ENCODE measurements at places on chromosomes 3 and 15.

DNA sequence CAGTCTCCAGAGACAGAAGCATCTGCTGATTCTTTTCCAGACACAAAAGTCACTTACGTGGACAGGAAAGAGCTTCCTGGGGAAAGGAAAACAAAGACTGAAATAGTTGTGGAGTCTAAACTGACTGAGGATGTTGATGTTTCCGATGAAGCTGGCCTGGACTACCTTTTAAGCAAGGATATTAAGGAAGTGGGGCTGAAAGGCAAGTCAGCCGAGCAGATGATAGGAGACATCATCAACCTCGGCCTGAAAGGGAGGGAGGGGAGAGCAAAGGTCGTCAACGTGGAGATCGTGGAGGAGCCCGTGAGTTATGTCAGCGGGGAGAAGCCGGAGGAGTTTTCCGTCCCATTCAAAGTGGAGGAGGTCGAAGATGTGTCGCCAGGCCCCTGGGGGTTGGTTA is 25.4 kb downstream of the SYNM start:
- no peak for DNase-seq

- no peak for DNase-seq
Observed at GRCh38 chr3:25678581-25678980, 13.9 kb upstream of the TOP2B start.

DNA sequence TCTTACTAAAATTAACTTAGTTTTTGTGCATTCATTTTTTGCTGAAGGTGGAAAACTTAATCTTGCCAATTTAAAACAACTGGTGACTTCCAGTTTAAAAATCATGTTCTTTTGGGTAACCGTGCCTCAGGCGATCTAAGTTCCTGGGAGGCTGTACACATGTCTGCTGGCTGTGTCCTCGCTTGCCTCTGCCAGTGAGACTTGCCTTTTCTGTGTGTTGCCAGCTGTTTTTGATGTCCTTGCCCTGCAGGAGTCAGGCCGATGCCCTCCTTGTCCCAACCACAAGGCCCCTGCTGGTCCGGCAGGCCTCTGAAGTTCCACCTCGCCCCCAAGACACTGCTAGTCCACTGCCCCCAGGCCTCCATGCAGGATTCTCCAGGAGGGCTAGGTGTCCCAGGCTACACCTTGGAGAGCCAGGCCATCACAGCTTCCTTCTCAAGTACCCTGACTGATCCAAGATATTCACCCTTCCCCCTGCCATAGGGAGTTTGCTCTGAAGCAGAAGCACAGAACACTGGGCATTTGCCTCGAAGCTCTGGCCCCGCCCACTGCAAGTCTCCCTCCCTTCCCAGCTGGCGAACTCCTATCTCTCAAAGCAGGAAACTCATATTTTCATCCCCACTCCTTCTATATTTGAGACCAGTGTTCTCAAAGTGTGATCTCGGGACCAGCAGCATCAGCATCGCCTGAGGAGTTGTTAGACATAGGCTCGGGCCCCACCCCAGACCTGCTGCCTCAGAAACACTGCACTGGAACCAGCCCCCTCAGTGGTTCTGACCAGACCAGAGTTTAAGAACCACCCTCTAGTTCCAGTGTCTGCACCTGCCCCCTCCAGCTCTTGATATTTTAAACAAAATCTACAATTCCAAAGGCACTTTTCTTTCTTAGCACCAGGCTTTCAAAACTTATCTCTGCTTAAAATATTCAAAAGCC is 185.8 kb upstream of the UBE2E1 start:
- no peak for DNase-seq

GRCh38 chr15:25392806-25393205 is 46.0 kb downstream of the UBE3A start:
- DNase-seq, result no peak

DNA sequence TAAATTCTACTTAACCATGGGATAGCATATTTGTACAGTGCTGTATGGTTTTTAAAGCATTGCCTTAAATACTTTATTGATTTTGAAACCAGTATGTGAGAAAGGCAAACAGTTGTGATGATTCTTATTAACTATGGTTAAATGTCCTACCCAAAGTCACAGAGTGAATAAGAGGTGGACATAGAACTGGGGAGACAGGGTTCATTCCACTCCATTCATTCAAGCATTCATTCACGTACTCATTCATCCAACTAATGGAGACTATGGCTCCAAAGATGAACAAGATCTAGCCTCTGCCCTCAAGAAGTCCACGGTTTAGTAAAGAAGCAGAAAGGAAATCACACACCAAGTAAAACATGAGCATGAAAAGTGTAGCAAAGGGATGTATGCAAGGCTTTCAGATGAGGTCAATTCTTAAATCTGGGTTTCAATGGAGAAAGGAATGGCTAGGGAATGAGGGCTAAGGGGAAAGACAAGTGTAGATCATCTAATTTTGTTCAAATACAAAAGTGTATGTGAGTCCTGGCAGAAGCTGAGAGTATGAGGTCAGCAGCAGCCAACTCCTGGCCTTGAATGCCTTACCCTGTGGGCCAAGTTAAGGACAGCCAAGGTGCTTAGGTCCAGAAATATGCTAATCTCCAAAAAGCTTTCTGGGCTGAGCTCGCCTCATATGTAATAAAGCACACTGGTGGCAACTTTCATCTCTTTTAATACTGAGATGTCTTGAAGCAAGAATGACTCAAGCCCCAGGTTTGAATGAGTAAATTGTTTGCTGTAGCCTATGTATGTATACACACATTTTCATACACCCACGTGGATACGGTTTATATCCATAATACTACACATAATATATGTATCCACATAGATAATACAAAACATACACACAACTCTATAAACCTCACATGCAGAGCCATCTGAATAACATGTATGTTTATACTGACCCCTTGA is 4.3 kb downstream of the TNIK start:
- DNase-seq, result no peak

GRCh38 chr3:188734395-188734794 is 437.4 kb upstream of the TPRG1 start:
- no peak for DNase-seq

DNA sequence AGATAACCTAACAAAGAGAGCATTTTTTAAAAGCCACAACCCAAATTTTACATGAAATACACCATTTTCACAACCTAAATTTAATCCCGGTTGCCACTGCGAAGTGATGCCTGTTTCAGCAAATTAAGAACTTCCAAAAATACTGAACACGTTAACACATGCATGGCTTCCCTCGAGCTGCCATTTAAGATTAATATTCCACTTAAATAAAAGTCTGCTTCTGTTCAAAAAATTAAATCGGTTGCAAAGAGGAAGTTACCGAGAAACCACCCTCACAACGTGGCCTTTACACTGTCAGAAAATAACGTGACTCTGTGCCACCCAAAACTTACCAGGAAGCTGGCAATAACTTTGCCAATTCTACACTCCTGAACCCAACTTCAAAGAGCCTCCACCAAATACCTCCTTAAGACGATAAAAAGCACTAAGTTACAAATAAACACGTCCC is 1.2 kb downstream of the TBL1XR1 start:
- no peak for DNase-seq

GRCh38 chr3:54537506-54537905 is 390.4 kb downstream of the LRTM1 start:
- DNase-seq, result no peak

GRCh38 chr3:77648214-77648613 is 608.3 kb downstream of the ROBO2 start:
- no peak for DNase-seq

GRCh38 chr3:52153389-52154096 is 680 bp downstream of the POC1A start:
- DNase-seq, result peak; percentile 57

DNA sequence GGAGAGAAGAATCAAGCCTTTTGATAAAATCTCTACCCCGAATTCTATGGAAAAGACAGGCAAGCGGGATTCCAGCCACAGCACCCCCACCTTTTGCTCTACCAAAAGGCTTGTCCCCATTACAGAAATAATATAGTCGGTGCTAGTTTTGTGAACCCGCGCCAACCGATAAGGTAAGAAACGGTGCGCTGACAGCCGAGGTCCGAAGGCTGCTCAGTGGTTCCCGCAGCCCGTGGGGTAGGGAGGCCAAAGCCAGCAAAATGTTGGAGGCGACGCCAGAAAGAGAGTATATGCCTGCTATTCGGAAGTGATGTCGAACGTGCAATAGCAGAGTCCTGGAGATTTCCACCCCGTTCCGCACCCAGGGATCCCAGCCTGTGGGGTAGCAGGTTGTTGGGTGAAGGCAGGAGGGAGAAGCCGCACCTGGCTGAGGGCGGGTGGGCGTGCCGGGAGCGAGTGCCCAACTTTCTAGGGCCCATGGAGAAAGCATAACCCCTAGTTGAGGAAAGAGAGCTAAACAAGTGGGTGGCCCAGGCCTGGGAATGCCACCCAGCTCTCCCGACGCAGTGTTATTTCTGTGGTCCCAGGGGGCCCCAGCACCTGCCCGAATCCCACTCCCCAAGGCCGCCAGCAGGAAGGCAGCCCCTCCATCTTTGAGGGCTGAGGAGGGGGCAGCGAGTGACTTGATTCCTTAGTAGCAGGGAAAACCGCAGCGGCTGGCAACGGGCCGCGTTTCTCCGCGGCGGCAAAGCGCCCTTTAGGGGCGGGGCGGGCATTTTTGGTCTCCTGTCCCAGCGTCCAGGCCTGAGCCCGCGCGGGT is 7.9 kb upstream of the SOX2 start:
- peak; percentile 75 for DNase-seq

- DNase-seq, result no peak
Observed at GRCh38 chr3:76349715-76350480, 564.5 kb upstream of the ZNF717 start.

DNA sequence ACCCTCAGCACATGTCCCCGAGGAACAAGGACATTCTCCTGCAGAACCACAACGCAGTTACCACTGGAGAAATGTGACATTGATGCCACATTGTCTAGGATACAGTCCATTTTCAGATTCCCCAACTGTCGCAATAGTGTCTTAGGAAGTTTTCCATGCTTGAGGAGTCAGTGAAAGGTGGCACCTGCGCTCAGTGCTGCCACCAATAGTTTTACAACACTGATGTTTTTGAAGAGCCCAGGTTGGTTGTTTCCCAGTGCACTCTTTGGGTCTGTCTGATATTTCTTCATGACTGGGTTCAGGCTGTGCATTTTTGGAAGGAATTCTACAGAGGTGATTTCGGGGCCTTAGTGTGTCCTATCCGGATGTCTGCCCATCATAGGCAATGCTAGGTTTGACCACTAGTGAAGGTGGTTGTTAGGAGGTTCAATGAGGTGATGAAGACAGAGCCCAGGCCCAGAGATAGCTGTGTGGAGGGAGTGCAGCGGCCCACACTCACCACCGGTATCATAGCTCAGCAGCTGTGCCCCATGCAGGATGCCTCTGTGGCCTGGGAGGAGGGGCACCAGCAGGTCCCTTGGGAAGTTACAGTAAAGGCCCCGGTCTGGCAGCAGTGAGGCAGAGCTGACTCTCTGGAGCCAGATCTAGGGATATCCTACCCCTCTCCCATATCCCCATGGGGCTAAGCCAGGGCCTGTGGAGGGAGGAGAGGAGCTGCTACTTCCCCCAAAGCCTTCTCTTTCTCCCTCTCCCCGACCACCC is 96.6 kb downstream of the DNAJB8 start:
- DNase-seq, result peak; percentile 54

GRCh38 chr15:29788433-29789034 is 33.7 kb downstream of the TJP1 start:
- DNase-seq, result no peak

GRCh38 chr3:46350262-46350565 is 3.7 kb upstream of the CCR2 start:
- DNase-seq, result no peak

DNA sequence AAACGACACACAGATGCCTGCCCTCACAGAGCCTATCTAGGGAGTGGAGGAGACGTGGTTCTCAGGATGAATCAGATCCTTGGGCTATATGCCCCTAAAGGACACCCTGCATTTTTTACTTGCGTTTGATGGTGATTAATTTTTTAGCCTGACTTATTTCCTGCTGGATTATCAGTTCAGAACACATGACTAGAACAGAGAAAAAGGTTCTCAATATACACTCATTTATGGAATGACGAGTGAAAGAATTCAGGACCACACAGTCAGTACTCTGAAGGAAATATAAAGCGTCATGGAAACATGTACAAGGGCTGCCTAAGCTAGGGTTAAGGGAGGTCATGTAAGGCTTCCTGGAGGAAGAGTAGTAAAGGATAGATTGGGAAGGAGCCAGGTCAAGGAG is 121.8 kb downstream of the SSR3 start:
- no peak for DNase-seq

- DNase-seq, result no peak
Observed at GRCh38 chr3:178056868-178057267, 479.4 kb upstream of the KCNMB2 start.

DNA sequence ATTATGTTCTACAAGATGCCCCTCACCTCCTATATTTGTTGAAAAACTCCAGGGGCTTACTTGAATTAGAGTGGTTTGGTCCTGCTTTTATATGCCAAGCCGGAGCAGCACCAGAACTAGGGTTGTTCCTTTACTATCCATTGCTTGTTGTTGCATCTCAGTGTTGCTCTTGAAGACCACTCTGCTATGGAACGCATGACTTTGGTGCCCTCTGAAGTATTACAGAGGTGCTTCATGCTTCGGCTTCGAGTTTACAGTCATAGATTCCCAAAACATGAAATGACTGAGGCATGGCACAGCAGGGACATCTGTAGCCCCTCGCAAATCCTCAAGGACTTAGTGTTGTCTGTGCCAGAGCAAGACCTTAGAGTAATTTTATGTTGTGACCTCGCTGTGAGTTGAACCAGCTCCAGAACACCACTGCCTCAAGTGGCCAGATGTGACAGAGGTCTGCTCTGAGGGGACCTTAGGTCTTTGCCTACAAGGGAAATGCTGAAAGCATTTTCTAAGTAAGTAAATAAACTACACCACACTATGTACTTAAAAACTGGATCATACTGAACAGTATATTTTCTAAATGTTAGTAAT is 67.2 kb upstream of the SIAH2 start:
- DNase-seq, result no peak

Data from aorta (tissue), 5 donors.